ENCODE measurements at places on chromosomes 13 and 19. TPM values are rescaled to one million over a fixed set of nuclear protein-coding genes. Genes with fewer than 3 reads are reported as not detected.

The MOB3A gene
- 13.8 TPM for total RNA-seq

DNA sequence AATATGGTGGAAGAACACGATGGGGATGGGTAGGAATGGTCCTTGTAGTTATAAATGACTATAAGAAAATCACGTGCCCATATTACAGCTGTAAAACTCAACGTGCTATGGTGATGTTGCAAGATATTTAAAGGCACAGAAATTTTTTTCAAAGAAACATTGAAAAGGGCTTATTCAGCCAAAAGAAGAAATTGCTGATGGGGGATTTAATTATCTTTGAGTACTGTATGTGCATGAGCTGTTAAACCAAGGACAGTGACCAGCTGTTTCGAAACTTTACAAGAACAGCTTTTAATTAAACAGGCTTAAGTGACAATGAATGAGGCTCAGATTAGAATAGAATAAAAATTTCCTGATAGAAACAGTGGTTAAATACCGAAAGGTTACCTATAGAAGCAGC is 339.0 kb downstream of the HS6ST3 start:
- DNase-seq = no peak
- H3K27me3 ChIP-seq = no peaks in the 10 kb centered on the region

The ZNF814 gene
- total RNA-seq = 11.0 TPM

The IZUMO4 gene
- total RNA-seq = 6.9 TPM

- H3K27ac ChIP-seq = no peak overlapping the region
- DNase-seq = no peak
- H3K4me1 ChIP-seq = peaks cover 22% of the 10 kb centered on the region
- no peaks in the 10 kb centered on the region for H3K27me3 ChIP-seq
- no peak overlapping the region for H3K4me3 ChIP-seq
Observed at GRCh38 chr19:5480427-5480836, 25.2 kb downstream of the ZNRF4 start.

DNA sequence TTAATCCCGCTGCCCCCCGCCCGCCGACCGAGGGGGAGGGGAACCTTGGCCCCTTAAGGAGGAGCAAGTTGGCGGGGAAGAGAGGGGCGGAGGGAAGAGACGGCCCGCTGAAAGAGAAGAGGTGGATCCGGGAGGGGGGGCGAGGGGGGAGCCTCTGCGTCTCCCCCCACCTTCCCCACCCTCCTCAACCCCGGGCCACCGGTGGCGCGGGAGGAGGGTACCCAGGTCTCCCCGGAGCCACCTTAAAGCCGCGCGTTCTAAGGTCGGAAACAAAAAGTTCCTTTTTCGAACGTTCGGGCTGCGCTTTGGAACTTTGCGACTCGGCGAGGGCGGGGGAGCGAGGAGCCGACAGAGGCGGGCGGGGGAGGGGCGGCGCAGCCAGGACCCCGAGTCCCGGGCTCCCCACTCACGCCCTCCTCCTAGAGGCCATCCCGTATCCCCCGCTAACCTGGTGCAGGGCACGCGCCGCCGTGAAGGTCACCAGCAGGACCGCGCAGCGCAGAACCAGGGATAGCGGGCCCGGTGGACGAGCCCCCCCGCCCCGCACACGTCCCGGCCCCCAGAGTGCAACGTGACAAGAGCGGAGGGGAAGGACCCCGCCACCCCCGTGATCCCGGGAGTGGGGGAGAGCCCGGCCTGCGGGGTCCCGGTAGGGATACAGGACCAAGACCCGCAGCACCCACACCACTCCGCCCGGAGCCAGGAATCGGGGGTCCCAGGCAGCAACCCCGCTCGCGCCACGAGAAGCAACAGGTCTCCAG is 659 bp downstream of the ERF start:
- H3K27ac ChIP-seq = peak overlapping the region; percentile 97
- peak; percentile 85 for DNase-seq
- no peaks in the 10 kb centered on the region for H3K27me3 ChIP-seq

The ATP1A3 gene
- total RNA-seq = not detected

GRCh38 chr19:45865269-45865948 is 1.3 kb downstream of the FOXA3 start:
- DNase-seq = peak; percentile 72
- no peaks in the 10 kb centered on the region for H3K36me3 ChIP-seq
- no peaks in the 10 kb centered on the region for H3K4me1 ChIP-seq
- no peaks in the 10 kb centered on the region for H3K27me3 ChIP-seq
- peak overlapping the region; percentile 82 for H3K4me3 ChIP-seq
- peak overlapping the region; percentile 49 for H3K27ac ChIP-seq

- no peak overlapping the region for H3K4me3 ChIP-seq
- no peaks in the 10 kb centered on the region for H3K4me1 ChIP-seq
- H3K36me3 ChIP-seq = no peaks in the 10 kb centered on the region
- no peaks in the 10 kb centered on the region for H3K27me3 ChIP-seq
- DNase-seq = no peak
Observed at GRCh38 chr19:53193535-53194222, 521 bp upstream of the ZNF665 start.

DNA sequence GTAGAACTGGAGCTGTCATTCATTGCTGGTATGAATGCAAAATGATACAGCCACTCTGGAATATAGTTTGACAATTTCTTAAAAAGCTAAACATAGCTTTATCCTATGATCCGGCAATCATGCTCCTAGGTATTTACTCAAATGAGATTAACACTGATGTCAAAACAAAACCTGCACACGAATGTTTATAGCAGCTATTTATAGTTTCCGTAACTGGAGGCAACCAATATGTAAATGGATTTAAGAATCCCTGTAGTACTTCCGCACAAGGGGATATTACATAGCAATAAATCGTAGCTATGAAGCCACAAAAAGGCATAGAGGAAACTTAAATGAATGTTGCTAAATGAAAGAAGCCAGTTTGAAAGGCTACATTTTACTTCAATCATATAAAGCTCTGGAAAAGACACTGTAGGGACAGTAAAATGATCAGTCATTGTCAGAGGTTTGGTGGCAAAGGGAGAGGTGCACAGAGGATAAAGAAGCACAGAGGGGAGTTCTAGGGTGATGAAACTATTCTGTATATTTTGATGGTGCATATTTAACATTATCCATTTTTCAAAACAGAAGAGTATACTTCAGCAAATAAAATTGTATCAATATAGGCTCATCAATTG is 1893.0 kb upstream of the PCDH20 start:
- no peaks in the 10 kb centered on the region for H3K4me1 ChIP-seq
- H3K27ac ChIP-seq = no peak overlapping the region
- no peak overlapping the region for H3K4me3 ChIP-seq
- no peak for DNase-seq
- no peaks in the 10 kb centered on the region for H3K27me3 ChIP-seq

- H3K27me3 ChIP-seq = no peaks in the 10 kb centered on the region
- no peaks in the 10 kb centered on the region for H3K4me1 ChIP-seq
- H3K36me3 ChIP-seq = peaks cover 12% of the 10 kb centered on the region
- DNase-seq = no peak
- H3K27ac ChIP-seq = no peak overlapping the region
Observed at GRCh38 chr13:99353836-99354235, 46.6 kb upstream of the GPR183 start.

DNA sequence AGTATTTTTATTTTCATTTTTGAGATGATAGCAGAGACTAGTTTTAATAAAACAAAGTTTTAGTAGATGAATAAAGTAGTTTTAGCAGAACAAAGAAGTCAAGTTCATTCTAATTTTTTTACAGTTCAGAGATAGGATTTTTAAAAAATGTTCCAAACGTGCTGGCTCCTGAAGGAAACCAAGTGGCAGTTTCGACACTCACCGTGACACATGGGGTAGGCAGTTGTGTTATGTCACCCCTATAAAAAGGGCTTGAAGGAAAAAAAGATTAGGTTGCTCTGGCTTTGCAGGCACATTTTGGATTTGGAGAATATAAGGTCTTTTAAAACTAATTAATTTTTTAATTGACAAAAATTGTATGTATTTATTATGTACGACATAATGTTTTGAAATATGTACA is 305.2 kb downstream of the NDFIP2 start:
- H3K4me3 ChIP-seq = no peak overlapping the region
- H3K27ac ChIP-seq = no peak overlapping the region
- DNase-seq = no peak
- H3K4me1 ChIP-seq = no peaks in the 10 kb centered on the region
- no peaks in the 10 kb centered on the region for H3K36me3 ChIP-seq
